Activated CD4-positive, alpha-beta T cell treated with anti-CD3 and anti-CD28 coated beads, Interleukin-2, Interleukin-6, amounts not matched to agents 100 ng/mL and 50 ng/mL, durations not matched to agents 16 hours and 8 hours (primary cell): ENCODE measurements at places on chromosomes 6 and 20.

- peak; percentile 72 for DNase-seq
These were observed 68.7 kb downstream of the TOX2 start for GRCh38 chr20:43983359-43983758.

DNA sequence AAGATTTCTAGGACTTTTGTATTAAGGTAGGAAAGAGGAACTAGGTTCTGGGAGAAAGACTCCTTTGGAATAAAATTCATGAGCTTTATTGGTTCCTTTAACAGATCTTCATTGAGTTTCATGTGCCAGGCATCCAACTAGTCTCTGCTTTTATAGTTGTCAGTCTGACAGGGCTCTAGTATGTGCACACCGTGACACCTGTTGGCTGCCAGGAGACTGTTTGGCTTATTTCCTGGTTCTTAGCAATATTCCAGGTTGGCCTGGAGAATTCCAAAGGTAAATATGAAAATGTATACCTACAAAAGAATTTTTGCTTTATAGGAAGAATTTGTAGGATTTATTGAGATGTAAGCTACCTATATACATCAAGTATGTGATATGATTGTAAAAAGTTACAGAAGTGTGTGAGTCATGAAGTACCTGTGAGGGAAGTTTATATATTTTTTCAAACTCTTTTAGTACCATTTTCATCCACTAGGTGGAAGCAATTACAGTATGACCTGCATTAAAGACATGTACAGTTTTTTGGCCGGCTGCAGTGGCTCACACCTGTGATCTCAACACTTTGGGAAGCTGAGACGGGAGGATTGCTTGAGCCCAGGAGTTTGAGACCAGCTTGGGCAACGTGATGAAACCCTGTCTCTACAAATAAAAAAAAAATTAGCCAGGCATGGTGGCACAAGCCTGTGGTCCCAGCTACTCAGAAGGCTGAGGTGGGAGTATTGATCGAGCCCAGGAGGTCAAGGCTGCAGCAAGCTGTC, 35.2 kb downstream of the NDUFAF5 start:
- peak; percentile 59 for DNase-seq

DNA sequence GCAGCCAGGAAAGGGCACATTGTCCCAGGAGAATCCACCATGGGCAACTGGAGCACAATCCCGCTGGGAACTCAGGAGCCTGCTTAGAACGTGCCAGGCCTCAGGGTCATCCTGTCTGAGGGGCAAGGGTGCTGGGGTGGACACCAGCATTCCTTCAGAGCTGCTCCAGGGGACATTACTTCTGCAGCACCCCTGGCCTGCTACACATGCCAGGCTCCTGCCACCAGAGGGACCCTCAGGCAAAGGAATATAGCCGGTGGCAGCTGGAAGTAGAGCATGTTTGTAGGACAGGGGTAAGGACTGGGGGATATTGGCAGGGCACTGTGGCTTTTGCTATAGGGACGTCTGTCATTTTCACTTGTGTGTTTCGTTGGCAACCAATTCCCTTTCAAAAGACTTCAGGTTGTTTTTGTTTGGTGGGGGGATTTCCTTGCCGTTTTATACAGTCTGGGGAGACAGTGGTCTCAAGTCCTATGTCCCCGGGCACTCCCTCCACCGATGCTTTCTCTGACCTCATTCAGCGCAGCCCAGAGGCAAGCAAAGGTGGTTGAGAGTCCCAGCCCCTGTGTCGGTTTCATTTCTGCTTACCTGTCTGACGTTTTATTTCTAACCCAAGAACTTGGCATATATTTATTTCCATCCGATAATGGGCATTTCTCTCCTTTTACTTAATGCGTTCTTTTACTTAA, 130.8 kb downstream of the JPH2 start:
- peak; percentile 35 for DNase-seq

DNA sequence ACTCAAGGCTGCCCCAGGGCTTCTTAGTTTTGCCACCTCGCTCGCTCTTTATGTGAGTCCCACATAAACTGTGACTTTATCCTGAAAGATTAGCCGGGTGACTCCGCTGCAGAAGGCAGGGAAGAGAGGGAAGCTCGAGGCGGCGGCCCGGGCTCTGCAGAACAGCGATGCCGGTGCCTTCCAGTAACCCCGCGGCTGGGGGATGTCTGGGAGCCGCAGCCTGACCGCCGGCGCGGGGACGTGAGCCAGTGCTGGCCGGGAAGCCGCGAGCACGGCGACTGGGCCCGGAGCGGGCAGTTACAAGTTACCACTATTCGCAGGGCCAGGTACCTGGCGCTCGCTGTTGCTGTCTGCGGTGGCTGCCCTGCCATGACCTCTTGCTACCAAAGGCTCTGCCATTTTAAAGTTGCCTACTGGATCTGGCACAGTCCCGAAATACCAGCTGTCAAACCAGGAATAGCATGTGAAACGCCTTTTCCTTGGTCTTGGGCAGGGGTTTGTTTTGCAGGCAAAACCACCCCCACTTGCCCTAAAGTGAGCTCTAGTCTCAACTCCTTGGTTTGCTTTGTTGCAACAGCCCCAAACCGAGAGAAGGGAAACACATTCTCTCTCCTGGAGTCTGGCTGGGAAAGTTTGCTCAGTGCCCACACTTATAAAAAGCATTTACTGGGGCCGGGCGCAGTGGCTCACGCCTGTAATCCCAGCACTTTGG, 124.0 kb upstream of the SLC2A12 start:
- DNase-seq: no peak

DNA sequence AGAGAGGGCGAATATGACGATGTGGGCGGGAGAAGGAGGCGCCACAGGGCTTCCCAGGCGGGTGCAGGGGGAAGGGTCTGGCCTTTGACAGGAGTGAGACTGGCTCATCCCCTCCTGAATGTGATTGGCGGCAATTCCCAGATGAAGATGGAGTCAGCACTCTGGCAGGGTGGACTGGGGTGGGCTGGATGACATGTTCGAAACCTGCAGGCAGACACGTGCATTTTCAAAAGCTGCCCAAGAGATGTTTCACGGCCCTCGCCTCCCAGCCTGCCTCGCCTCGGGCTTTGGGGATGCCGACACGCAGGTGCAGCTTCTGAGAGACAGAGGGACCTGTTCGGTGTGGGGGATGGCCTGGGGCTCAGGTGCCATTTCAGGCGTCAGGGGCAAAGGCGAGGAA, 66.8 kb upstream of the AFDN start:
- DNase-seq: no peak

DNA sequence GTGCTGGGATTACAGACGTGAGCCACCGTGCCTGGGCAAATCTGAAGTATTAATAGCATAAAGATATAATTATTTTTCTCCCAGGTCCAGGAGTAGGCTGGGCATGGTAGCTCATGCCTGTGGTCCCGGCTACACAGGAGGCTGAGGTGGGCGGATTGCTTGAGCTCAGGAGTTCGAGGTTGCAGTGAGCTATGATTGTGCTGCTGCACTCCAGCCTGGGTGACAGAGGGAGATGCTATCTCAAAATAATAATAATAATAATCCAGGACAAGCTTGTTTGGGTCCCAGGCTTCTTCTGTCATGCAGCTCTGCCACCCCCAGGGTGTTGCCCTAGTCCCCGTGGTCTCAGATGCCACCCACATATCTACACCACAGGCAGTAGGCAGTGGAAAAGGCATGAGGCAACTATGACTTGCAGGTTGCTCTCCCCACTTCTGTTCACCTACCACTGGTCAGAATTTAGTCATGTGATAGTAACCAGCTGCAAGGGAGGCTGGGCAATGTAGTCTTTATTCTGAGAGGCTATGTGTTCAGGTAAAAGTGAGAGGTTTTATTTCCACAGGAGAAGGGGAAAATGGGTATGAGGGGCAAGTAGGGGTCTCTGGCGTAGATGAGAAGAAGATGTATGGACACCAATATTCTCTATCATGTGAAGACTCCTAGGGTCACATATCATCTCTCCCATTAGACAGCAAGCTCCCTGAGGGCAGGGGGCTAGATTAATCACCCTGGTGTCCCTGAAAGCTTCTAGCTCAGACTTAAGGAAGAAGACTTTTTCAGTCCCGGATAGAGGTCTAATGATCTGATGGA, 25.7 kb downstream of the TCF15 start:
- peak; percentile 34 for DNase-seq

GRCh38 chr6:22146678-22146930, 150.2 kb downstream of the PRL start:
- no peak for DNase-seq

DNA sequence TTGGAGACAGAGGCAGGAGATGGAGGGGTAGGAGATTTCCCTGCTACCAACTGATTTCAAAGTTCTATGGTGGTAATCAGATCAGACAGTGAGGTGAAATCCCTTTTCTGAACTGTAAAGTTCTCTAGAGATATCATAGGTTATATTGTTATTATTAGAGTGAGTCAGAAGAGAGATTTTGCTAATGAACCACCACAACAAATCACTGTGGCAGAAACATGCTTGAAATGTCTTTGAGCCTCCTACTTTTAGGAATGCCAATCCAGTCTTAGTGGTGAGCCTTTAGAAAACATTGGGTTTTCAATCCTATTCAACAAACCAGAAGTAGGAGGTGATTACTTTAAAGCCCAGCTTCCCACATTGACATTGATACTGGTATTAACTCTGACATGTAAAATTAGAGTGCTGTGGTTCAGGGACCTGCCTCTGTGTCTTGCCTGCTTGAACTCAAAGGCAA, 136.7 kb upstream of the CNR1 start:
- no peak for DNase-seq

DNA sequence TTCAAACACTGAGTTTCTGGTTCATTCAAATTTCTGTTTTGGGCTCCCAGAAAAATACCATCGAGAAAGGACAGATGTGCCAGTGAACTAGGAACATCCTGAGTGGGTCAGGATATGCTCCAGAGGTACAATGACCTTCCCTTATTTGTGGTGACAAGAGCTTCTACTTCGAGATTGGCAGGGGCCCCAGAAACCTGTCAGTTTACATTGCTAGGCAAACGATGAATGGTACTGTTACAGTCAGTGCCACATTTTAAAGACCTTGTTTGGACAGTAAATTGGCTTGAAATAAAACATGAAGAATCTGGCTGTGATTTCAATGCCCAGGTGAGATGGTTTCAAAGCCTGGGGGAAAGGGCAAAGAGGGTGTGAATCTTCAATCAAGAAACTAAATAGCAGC, 454.5 kb upstream of the ID4 start:
- no peak for DNase-seq

GRCh38 chr20:53818457-53819177, 225.0 kb upstream of the ZNF217 start:
- DNase-seq: no peak

- DNase-seq: no peak
These were observed 536.8 kb downstream of the QKI start for GRCh38 chr6:163951326-163951725.

DNA sequence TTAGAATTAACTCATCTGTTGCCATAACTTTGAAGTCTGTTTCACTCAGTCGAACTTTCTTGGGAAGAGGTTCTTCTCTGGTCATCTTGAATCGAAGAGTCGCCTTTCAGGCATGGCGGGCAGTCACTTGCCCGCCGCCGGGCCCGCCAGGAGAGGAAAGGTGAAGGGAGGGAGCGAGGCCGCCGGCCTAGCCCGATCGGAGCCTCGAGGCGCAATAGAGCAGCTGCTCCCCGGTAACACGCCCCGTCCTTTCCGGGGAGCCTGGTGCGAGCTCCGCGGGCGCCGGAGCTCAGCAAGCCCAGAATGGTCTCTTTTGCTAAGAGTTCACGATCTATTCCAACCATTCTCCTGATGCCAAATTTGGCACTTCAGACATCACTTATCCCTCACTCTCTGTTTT, 591.8 kb downstream of the TFAP2B start:
- DNase-seq: no peak

- no peak for DNase-seq
These were observed 74.4 kb downstream of the TRAM2 start for GRCh38 chr6:52502306-52503029.

GRCh38 chr20:58891718-58892140, 39.2 kb downstream of the GNAS start:
- peak; percentile 46 for DNase-seq

DNA sequence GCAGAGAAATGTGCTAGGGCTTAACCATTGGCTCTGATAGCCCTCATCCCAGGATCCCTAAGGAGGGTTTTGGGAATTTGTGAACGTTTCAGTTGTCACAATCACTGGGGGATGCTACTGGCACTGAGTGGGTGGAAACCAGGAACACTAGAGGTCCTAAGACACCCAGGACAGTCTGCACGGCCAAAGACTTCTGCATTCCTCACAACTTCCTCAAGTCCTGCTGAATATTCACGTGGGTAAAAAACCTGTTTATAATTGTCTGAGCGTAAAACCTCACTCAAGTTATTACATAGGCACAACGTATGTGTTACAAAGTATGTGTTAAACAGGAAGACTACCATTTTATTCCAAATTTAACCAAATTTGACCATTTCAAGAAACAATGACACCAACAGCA, 52.4 kb downstream of the GMDS start:
- no peak for DNase-seq

DNA sequence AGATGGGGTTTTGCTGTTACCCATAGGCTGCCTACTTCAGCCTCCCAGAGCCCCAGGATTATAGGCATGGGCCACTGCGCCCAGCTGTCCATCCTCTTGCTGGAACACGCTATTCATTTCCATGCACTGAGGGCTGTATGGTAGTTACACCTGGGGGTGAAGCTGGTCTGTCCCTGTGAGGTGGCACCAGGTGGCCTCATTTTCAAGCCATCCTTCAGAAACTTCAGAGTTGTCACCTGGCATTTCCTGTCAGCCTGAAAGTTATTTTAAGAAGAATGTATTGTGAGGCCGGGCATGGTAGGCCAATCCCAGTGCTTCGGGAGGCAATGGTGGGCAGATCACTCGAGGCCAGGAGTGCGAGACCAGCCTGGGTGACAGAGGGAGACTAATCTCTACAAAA, 147.6 kb downstream of the DTNBP1 start:
- DNase-seq: no peak

- no peak for DNase-seq
These were observed 220.0 kb upstream of the THBS2 start for GRCh38 chr6:169473663-169474062.

DNA sequence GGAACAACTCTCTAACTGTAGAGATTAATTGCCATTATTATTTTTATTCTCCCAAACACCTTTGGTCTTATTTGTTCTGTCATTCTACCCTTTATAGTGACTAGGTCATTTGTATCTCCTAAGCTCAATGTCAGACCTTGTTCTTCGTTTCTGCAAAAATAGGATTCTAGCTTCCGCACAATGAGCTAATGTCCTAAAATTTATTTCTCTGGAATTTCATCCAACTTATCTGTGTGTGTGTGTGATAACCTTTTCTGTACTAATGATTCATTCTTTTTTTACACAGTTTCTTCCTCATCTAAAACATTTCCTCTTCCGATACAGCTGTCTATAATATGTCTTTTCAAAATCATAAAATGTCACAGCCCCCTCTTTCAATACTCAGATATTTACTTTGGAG, 84.5 kb downstream of the DOK5 start:
- no peak for DNase-seq

DNA sequence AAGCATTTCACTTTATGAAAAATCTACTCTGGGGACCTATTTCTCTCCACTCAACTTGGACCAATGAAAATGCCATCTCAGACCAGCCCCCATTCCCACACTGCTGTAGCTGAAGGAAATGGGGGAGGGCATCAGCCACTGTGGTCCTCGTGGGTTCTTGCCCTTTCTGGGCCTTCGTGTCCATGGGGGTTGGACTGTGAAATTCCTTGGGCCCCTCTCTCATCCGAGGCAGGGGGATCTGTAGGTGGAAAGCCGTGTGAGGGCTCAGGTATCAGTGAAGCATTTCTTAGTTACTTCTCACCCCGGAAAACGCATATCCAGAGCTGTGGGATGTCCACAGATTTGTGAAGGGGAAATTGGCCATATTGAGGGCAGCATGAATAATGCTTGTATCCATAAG, 147.9 kb downstream of the CDC5L start:
- DNase-seq: no peak

GRCh38 chr6:97717086-97717485, 434.1 kb upstream of the MMS22L start:
- no peak for DNase-seq
